ENCODE measurements at places on chromosomes 3 and 15.

DNA sequence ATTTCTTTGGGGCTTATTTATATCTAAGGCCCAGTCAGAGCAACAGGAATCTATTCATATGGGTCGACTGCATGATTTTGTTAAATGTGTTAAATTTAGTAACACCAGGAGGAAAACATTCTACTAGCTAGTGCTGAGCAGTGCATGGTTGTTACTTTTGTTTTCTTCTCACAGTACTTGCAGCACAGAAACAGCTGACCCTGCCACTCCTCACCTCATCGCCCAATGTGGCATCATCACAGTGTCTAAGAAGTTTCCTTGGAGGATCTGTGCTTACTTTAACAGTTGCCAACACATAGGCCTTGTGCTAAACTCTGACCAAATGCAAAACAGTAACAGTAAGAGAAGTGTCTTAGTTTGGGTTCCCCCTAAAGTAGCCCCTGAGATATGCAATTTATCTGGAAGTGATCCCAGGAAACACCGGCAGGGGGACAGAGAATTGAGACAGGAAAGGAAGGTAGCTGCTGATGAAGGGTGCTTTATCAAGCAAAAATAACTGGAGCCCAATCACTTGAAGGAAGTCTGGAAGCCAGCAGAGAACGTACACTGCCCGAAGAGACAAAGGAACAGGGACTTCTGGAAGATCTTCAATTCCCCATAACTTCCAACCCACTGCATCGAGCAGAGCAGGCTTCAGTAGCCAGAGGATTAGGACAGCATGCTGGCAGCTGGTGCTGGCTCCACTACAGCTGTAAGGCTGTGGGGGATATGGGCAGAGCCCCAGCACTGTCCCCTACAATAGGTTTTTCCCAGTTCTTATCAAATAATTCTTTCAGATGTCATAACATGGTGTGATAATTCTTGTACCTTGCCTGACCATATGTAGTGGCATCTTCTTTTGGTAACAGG lies 36.0 kb upstream of the ULK4 start:
- no peak for DNase-seq

GRCh38 chr3:171334465-171334811 lies 125.8 kb downstream of the TNIK start:
- DNase-seq, result no peak

GRCh38 chr3:188119846-188120245 lies 34.1 kb upstream of the LPP start:
- no peak for DNase-seq

DNA sequence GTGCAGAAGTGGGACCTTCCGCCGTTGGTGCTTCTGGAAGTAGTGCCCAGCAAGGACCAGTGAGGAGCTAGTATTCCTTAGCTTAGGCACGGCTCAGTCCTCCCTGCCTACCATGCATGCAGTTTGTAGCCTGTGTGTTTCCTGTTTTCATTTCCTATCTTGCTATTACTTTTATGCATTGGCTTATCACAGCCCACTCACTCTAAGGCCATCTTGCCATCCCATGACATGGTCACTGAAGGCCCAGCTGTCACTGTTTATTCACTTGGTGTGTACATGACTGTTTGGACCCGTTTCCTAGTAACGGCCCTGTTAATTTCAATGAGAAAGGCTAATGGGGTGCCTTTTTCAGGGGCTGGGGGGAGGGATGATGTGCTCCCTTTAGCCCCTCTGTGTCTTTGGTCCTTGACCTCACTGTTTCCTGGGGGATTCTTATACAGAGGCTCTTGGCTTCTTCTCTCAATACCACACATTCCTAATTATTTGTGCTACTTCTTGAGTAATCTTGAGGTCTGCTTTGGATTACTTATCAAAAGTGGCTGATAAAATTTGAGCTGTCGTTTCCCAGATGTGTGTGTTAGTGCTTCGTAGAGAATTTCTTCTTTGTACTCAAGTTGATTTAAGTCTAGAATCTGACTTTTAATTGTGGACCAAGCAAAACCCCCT lies 24.5 kb upstream of the TRAK1 start:
- no peak for DNase-seq

- no peak for DNase-seq
Measured at GRCh38 chr3:16439848-16440708, 73.4 kb downstream of the RFTN1 start.

GRCh38 chr15:54277834-54278233 lies 299.6 kb downstream of the UNC13C start:
- no peak for DNase-seq

GRCh38 chr3:150599611-150600297 lies 3.4 kb upstream of the SELENOT start:
- no peak for DNase-seq

- peak; percentile 58 for DNase-seq
Measured at GRCh38 chr15:70466895-70467529, 296.3 kb downstream of the UACA start.

GRCh38 chr15:79184465-79184892 lies 93.9 kb upstream of the RASGRF1 start:
- DNase-seq, result peak; percentile 71

- DNase-seq, result no peak
Measured at GRCh38 chr3:58404396-58404795, 29.2 kb downstream of the PDHB start.

DNA sequence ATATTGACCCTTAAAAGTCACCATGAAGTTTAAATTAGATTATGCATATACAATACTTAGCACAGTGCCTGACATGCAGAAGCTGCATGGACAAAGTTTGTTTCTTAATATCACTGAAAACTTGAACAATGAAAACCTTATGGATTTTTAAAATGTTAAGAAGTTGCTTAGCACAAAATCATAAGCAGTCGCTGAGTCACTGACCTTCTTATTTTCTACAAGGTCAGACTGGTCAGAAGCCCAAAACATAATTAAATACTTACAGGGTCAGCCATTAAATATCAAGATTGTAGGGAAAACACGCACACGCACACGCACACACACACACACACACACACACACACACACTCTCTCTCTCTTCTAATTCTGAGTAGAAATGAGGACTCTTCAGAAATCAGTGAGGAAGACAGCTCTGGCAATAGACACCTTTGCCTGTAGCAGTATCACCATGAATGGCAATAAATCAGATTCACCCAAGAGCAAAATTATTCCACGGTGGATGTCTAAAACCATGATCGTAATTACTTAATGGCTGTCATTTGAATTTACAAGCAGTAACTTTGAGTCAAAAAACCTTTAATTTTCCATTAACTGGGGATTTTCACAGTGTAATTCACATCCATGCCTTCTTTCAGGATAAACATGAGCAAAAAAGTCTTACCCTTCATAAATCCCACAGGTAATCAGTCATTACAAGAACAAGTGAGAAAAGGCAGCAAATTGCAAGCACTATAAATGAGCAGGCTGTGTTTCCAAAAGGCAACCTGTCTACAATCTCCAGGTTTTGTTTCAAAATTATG lies 147.5 kb downstream of the OSBPL10 start:
- DNase-seq, result no peak

DNA sequence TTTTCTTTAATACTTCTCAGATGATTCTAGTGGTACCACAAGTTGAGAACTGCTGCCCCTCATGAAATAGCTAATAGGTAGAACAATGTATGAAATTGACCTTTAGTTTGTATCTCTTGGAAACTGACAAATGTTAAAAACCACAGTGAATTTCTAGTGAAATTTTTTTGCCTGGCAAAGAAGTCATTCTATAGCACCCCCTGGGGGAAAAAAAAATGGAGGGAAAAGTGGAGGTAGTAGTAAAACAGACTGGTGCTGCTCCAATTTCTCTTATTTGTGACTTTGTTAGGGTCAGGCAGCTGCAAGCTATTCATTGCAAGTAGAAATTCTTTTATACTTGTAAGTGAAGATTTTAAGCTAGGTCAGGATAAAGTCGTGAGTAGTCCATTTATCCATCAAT lies 605.0 kb downstream of the NLGN1 start:
- DNase-seq, result no peak

- no peak for DNase-seq
Measured at GRCh38 chr15:60138397-60138968, 134.4 kb downstream of the FOXB1 start.

Data from activated CD4-positive, alpha-beta memory T cell treated with anti-CD3 and anti-CD28 coated beads, Interleukin-2, amount 10 ng/mL, durations not matched to agents 7 days and 5 days (primary cell).